ENCODE measurements at places on chromosomes 6 and 20.

GRCh38 chr20:24442909-24443308 is 26.5 kb upstream of the SYNDIG1 start:
- DNase-seq = no peak

GRCh38 chr6:25419879-25420278 is 140.7 kb downstream of the CARMIL1 start:
- no peak for DNase-seq

- no peak for DNase-seq
Observed at GRCh38 chr6:72031471-72031870, 145.1 kb downstream of the RIMS1 start.

DNA sequence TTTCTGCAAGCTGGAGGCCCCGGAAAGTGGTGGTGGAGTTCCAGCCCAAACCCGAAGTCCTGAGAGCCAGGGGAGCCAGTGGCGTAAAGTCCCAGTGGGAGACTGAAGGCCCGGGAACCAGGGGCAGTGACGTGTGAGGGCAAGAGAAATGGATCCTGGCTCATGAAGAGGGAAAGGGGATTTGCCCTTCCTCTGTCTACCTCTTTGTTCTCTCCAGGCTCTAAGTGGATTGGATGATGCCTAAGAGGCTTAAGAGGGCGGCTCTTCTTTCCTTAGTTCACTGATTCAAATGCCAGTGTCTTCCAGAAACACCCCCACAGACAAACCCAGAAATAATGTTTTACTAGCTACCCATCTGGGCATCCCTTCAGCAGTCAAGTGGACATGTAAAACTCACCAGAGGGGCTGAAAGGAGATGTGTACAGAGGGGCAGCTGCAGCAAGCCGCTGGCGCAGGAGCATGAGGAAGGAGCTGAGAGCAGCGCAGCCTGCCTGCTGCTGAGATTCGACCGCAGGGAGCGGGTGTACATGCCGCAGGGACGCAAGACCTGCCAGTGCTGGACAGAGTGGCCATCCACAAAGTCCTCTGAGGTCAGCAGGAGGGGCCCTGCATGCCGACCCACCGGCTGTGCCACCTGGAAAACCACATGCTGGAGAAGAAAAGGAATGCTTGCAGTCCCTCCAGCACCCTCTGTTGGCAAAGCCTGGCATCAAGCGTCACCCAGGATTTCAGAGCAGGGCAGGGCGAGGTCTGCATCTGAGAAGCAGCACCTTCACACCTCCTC is 29.5 kb downstream of the CDYL start:
- DNase-seq = peak; percentile 33

DNA sequence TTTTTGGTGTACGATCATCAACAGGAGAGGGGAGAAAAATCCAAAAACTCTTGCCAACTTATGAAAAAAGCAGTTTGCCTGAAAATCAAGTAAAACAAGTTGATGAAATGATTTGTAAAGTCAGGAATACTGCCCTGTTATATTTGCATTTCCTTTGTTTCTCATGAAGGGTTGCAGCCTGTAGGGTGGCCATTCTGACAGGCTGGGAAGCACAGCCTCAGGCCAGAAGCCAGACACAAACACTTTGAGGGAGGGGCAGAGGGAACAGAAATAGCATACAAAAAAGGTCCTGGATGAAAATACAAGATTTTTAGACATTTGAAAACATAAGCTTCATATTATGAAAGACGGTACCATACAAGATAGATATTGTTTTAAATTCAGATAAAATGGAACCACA is 109.8 kb downstream of the DTNBP1 start:
- no peak for DNase-seq

DNA sequence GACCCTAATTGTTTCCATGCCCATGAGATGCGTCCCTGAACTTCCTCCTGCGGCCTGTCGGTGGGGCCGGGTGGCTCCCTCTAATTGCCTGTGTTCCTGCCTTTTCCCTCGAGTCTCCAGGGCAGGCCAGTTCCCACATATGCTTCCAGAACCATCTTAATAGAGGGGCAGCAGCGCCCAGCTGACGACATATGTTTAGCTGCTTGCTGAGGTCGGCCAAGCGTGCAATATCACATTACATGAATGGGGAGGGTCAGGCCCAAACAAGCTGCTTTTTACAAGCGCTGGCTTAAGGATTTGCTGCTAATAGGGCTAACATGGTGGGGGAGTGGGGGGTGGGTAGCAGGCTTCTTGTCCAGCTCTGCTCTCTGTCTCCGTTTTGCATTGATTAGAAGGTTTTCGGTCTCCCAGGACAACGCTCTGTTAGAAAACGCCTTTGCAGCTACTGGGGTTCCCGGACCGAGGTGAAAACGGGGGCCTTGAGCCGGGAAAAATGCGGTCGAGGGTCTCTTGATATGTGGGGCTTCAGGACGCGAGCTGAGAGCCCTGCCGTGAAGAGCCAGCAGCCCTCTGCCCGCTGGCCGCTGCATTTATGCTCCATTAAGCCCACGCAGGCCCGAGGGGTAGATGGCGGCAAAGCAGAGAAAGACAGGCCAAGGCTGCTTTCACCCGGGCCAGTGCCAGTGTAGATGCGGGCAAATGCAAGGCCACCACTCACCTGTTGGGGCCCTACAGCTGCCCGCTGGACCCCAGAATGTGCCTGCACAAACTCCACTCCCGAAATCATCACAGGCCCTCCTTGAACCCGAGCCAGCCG is 308.5 kb downstream of the BMP7 start:
- DNase-seq = no peak

GRCh38 chr6:94733066-94733465 is 844.3 kb upstream of the MANEA start:
- DNase-seq = no peak

DNA sequence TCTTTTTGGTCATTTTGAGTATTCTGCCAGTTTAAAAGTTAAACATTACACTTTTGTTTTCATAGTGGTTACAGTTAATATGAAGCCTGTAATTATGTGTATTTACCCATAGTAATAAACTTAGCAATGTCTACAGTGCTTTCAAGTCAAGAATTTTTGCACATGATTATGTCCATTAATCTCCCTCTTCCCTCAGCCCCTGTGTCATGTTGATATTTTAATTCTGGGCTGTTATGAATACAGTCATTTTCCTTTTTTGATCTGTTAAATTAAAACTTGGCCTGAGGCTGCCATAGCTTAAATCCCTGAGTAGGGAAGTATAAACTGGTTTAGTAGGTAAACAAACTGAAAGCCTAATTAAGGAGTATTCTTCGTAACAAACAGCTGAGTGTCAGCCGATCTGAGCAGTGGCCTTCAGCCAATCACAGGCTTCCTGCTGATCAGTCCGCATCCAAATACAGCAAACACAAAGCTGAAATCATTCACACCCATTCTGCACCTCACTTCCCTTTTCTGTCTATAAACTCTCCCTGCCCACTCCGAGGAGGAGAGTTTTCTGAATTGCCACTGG is 9.5 kb upstream of the SFT2D1 start:
- DNase-seq = no peak

DNA sequence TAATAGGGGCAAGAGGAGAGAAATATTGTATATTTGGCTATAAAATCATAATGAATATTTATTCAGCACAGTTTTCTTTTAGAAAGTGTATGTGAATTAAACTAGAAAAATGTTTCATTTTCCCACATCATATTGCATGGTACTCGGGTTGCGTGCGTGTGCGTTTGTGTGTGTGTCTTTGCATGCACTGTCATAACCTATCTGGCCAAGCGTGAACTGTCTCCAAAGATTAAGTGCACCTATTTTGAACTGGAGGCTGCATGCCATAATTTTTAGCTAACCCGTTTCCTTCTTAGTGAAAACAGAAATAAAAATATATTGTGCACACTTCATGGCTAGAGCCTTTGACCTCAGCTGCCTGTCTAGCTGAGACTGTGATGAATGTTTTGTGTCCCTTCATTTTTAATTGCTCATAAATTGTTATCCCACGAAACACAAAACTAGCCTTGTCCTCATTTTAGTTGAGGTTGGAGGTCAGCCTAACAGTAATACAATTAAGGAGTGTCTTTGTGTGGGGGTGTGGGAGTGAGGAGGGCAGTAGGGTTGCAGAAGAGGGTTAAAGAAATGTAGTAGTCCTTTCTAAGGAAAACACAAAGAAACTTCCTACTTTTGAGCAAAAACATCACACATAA is 336.1 kb upstream of the POU3F2 start:
- no peak for DNase-seq

DNA sequence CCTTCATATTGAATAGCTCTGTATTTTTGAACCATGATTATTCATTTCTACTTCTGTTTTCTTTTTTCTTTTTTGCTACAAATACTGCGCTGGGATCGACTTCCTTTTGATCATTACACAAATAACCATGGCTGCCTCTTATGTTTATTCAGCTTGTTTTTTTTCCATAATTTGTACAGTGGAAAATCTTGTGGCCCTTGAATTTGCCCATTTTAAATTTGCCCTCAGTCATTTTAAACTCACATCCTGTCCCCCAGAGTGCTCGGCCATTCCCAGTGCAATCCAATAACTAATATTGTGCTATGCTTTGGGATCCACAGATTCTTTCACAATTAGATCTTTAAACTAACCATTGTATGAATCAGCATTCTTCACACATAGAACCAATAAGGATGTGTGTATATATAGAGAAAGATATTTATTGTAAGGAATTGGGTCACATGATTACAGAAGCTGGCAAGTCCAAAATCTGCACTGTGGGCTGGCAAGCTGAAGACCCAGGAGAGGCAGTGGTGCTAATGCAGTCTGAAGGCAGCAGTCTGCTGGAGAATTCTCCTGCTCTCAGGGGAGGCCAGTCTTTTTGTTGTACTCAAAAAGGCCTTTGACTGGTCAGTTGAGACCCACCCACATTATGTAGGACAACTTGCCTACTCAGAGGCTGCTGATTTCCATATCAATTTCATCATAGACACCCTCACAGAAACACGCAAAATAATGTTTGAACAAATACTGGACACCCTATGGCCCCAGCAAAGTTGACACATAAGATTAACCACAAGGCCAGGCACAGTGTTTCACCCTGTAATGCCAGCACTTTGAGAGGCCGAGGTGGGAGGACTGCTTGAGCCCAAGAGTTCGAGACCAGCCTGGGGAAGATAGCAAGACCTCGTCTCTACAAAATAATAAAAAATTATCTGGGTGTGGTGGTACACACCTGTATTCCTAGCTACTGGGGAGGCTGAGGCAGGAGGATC is 147.1 kb downstream of the MTHFD1L start:
- DNase-seq = no peak

- DNase-seq = peak; percentile 37
Observed at GRCh38 chr6:110815015-110815410, 256 bp downstream of the CDK19 start.

DNA sequence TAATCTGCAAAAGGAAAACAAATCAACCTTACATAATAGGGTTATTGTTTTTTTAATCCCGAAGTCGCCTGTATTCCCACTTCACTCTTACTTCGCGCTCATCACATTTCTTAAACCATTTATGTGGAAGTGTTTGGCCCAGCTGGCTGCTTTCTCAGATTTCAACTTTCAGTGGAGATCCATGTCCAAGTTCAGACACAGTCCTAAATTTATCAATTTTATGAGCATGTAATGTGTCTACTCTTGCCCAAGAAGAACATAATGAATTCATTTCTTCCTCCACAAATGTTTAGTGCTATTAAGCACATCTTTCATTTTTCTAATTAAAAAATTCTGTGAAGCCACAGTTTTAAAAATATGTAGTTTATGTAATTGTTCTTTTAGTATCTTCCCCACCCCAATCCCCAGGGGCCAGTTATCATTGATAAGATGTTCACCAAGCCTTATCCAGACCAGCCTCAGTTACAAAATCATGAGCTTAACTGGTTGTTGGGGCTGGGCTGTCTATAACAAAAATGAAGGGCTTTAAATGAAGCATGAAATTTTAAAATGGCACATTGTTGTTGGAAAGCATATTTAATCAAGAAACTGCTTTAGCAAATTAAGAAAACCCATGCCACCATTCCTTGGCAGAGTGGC is 151.7 kb downstream of the UST start:
- no peak for DNase-seq

DNA sequence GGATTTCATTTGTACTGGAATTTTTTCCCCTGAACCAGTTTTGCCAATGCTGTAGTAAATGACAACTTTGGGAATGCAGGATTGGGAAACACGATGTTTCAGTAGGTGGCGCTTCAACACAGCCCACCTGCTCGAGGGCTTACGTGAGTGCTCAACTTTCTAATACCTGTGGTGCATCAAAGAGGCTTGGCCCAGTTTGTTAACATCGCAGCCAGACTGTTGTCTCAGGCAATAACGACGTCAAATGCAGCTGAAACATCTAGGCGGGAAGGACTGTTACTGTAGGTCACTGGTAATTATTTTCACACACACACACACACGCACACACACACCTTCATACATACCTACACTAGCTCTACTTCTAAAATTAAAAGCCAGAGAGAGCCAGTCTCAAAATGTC is 815.5 kb upstream of the SLC35B3 start:
- DNase-seq = no peak

DNA sequence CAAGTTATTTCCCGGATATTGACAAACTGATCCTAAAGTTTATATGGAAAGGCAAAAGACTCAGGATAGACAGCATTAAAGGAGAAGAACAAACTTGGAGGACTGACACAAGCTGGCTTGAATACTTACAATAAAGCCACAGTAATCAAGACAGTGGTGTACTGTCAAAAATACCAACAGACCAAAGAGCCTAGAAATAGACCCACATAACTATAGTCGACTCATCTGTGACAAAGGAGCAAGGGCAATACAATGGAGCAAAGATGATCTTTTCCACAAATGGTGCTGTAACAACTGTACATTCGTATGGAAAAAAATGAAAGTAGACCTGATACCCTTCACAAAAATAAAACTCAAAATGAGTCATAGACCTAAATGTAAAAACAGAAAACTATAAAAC is 46.0 kb downstream of the ABHD12 start:
- DNase-seq = no peak

GRCh38 chr20:63230800-63231268 is 4.9 kb upstream of the BIRC7 start:
- DNase-seq = no peak

DNA sequence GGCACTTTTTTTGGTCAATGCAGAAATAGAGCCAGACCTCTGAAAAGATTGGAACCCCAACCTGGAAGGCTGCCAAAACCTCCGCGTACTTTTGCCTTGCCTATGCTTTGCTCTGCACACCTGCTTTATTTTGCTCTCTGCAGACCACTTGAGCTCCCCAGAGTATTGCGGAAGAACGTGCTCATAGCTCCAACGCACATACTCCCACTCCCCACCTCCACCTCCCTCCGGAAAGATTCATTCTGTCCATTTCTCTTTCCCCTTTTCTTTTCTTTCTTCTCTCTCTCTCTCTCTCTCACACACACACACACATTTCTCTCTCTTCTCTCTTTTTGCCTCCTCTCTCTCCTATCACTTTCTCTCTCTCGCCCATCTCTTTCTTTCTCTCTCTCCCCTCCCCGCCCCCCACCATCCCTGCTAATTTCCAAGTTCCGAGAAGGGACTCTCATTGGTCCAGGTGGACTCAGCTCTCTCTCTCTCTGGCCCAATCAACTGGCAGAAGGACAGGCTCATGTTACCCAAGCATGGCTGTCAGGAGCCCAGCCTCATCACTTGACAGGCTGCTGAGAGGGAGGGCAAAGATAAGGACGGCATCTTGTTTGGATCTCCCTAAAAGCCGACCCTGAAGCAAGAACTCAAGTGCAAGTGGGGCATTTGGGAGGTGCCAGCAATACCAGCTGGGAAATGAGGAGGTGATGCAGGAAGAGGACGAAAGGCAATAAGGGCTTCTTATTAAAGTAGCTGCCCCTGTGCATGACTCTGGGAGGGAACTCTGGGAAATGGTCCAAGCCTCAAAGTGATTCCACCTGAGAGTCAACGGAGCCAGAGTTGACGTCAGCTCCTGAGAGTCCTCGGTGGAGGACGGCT is 246.1 kb downstream of the LY86 start:
- no peak for DNase-seq

- DNase-seq = no peak
Observed at GRCh38 chr20:4916971-4917881, 84.1 kb downstream of the SLC23A2 start.

Measured in thymus (tissue), 14 donors.